ENCODE measurements at places on chromosomes 4 and X.

GRCh38 chr4:94758700-94759399 lies 1.1 kb downstream of the BMPR1B start:
- DNase-seq: no peak

- DNase-seq: no peak
Observed at GRCh38 chr4:89023140-89023539, 33.8 kb downstream of the FAM13A start.

DNA sequence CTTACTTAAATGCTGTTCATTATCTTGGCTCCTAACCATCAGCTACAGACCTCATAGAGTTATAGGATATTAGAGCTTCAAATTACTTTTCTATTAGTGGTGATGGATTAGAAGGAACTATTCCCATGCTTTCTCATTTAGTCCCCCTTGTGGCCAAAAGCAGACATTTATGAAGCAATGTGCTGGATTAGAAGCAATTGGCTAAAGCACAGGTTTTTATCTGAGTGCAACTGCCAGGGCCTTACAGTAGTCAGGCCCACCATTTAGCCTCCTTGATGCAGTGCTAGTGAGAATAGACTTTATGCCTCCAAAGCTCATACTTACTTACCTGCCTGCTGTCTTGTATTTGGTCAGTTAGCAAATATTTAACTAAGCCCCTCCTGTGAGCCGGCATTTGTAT lies 93.0 kb downstream of the TSPAN7 start:
- DNase-seq: peak; percentile 11

GRCh38 chrX:106467422-106467821 lies 144.4 kb upstream of the RADX start:
- no peak for DNase-seq

DNA sequence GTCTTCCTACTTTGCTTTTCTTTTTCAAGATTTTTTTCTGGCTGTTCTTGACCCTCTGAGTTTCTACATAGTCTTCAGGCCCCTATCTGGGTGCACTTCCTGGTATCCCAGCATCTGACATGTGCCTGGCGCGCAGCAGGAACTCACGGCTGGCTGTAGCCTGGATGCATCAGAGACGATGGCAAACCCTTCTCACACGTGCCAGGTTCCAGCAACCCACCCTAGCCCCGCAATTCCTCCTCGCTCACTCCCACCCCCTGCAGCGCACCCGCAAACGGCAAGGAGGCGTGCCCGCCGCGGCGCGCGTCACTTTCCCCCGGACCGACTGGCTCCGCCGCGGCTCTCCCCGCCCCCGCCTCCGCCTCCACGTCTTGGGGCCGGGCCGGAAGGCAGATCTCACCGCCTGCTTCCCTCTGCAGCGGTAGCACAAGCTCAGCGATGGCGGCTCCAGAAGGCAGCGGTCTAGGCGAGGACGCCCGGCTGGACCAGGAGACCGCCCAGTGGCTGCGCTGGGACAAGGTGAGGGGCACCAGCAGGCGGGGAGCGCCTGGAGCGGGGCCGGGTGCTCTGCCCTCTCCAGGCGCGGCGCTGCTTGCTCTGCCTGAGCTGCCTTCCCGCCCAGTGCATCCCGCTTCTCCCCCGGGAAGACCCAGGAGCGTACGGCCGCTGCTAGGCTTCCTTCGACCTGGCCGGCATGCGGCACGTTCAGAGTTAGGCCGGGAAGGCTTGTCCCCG lies at the start of gene PGM2:
Gene PGM2, plus strand, starts transcription at position 392 of the 735 bp plus-strand sequence. Its CDS starts 47 bp downstream, at position 439.
- peak; percentile 40 for DNase-seq

GRCh38 chrX:22246620-22247019 lies 26.1 kb upstream of the CBLL2 start:
- no peak for DNase-seq

GRCh38 chr4:10524196-10524833 lies 67.1 kb upstream of the ZNF518B start:
- no peak for DNase-seq

GRCh38 chrX:2638279-2638678 lies 52.8 kb upstream of the CD99 start:
- no peak for DNase-seq

DNA sequence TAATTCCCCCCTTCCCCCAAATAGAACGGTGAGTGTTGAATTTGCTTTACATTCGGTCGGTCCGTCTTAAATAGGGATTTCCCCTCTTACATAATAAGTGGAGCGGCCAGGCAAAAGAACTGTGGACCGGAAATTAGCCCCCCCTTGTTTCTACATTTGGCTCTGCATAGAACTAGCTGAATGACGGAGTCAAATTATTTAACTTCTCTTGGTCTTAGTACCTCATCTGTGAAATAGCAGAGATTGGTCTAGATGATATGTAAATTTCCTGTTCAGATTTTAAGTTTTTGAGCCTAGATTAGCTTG lies 1.3 kb downstream of the SPATA18 start:
- no peak for DNase-seq

GRCh38 chr4:84480082-84480481 lies 19.0 kb downstream of the NKX6-1 start:
- no peak for DNase-seq
